Stimulated activated CD4-positive, alpha-beta T cell treated with anti-CD3 and anti-CD28 coated beads, Interleukin-15, amount 100 ng/mL, for 1 hour (primary cell): ENCODE measurements at places on chromosomes 13 and 19.

- no peak for DNase-seq
Observed at GRCh38 chr13:37709318-37709717, 110.8 kb upstream of the POSTN start.

GRCh38 chr19:50204081-50204428, 633 bp downstream of the MYH14 start:
- DNase-seq, result no peak

DNA sequence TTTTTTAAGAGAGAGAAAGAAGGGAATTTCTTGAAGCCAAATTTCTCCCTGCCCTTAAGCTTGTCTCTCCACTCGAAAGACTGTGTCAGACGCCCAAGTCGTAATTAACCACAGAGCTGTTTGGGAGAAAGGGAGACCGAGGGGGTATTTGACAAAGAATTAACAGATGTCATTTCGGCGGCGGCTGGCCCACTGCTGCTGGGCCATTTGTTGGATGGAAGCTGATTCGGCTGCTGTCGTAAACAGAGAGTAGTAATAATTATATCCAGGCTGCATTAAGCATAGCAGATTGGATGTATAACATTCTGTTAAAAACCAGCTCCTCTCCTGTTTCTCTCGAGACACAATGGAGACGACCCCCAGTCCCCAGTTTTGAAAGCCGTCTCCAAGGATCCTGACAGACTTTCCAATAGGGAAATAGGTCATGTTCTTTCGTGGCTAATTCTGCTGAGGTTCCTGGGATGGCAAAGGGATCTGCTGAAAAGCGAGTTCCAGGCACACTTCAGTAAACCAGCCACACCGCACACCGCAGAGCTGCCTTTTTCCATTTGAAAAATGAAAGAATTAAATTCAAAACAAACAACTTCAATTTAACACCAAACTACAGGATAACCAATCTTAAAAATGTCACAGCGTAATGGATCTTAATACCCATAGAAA, 71.5 kb downstream of the KCTD15 start:
- DNase-seq, result no peak

DNA sequence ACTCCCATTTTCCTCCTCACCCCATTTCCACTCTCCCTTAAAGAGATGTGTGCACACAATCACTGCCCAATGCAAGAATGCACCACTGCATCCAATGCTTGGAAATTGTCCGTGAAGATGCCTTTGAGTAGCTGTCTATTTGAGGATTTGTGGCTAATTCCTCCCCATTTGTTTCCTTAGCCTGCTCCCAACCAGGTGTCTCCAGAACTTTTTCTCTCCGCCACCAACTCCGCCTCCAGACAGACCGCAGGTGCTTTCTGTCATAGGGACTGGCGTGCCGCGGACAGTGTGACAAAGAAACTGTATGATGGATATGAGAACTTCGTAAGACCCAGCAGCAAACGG, 461 bp upstream of the TM9SF2 start:
- no peak for DNase-seq

DNA sequence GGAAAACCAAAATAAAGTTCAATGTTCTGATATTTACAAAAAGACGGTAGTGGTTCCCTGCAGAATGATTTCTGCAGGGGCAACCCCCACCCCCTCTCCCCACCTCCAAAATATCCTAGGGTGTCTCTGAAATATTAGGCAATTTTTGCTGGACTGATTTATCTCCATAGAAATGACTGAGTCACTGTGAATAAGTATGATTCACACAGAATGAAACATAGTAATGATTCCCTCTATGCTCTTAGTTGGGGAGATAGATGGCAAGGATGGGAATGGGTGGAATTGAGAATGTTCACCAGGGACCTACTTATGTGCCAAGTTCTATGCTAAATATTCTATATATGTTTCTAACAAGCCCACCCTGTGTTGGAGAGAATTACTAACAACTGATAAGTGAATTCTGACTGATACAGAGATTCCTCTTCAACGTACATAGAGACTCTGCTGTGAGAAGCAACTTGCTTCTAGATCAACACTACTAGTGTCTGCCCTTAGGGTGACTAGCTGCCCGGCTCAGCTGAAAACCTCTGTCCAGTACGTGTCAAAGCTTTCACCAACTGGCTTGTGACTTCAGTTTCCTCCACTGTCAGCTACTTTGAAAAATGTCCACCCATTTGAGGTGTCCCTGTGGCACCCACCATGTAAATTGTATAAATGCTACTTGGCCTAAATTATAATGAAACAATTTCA, 38.4 kb upstream of the RAP2A start:
- no peak for DNase-seq

GRCh38 chr13:69040898-69041297, 1066.7 kb upstream of the ATXN8OS start:
- DNase-seq, result no peak

DNA sequence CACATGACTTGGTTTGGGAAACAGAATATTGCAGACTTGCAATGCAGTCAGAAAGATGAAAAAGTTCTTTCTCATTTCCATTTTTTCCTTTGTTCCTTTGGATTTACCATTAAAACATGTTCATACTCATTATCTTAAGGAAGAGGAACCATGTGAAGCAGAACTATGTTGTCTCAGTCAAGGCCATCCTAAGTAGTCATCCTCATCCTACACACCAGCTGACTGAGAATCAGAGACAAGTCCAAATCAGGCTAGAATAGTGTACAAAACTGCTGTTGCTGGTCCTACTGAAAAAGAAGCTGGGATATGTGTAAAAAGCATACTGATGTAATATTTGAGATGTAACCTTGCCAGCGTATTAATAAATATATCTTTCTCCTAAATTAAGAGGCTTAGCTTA, 433.4 kb downstream of the SLITRK5 start:
- DNase-seq, result no peak

DNA sequence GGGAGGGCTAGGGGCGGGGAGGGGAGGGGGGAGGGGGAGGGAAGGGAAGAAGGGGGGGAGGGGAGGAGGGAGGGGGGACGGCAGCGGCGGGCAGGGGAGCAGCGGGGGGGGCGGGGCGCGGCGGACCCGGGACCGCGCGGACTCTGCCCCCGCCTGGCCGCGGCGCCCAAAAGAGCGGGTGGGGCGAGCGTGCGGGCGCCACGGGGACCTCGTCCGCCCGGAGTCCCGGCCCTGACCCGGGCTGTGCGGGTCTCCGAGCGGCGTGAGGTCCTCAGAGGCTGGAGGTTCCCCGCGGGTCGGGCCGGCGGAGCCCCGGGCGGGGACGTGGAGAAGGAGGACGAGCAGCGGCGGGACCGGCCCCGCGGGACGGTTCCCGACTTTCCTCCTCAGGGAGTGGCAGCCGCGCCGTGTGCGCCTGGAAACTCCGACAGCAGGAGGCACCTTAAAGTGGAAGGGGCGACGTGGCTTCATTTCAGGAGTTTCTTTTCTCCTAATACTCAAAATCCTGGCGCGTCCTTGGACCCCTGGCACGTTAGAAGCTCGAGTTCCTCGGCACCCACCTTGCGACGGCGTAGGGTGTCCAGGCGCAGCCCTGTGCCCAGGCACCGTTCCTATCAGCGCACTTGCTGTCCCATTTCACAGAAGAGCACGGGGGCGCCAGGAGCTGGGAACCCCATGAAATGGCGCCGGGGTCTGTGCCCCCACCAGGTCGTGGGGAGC, 518 bp upstream of the PLPP2 start:
- no peak for DNase-seq

- no peak for DNase-seq
Observed at GRCh38 chr13:80006940-80007339, 334.0 kb downstream of the SPRY2 start.
